Fibroblast of pulmonary artery (primary cell): ENCODE measurements at places on chromosomes 2 and 18.
A peak's percentile ranks its signal among the peaks of the same experiment; 100 is the strongest.

DNA sequence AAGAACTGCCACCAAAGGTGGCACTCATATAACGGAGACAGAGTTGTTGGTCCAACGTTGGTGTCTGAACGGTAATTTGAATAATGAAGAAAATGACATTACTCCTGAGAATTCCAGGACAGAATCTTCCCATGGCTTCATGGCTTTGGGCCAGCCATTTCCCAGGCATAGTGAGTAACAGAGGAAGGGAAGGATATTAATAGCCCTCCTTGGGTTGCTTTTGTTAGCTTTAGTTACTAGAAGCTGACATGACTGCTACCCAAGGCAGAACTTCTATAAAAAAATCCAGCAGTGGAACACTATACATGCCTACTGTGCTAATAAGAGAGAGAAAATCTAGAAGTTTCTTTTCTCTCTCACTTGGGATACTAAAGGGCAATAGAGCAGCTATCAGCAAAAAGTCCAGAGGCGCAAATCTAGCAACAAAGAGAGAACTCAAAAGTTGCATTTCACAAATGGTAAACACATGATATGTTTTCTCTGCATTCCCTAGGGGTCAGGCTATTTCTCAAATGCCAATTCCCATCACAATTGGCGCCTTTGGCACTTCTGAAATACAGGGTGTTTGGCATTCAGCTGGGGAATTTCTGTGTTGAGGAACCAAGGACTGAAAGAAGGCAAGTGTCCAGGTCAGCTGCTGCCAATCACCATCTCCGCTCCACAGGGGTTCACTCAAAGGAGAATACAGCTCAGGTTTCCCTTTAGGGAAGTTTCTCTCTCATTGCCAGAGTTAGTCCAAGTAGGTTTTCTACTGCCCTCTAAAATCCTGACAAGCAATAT, 160.8 kb upstream of the KYNU start:
- peak; percentile 50 for DNase-seq

GRCh38 chr2:235512699-235513053, 18.8 kb downstream of the AGAP1 start:
- DNase-seq, result no peak

GRCh38 chr2:73070643-73071359, 711 bp downstream of the SFXN5 start:
- no peak for DNase-seq

GRCh38 chr2:190540048-190540447, 5.5 kb upstream of the NEMP2 start:
- DNase-seq, result peak; percentile 15

DNA sequence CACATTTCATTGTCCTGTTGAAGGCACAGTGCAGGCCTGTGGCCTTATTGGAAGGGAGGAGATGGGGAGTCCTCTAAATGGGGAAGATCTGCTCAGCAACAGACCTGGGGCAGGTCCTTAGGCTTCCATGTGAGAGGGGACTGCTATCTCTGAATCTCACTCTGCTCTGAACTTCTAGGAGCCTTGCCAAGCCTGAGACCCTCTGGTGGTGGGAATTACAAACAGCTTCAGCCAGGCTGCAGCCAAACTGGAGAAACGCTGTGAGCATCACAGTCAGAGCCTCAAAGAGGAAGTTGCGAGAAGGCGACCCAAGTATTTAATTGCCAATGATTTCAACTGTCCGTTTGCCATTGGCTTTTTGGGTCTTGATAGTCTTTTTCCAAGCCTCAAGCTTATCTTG, 66.8 kb upstream of the MC2R start:
- no peak for DNase-seq

DNA sequence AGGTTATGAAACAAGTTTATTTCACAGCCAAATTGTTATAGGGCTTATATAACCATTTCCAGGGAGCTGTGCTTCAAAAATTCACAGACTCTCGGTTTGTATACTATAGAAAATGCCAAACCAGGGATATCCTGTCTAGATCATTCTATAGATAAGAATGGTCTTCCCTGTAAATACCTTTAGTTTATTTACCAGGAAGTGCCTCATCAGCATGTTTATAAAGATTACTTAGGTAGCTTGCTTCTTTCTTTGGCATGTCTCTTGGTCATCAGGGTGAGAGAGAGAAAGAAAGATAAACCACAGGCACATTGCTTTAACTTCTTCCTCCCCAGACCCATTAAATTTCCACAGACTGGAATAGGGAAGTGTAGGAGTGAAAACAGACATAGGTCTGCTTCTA, 439.4 kb downstream of the SPAG16 start:
- DNase-seq, result no peak

- DNase-seq, result no peak
Observed at GRCh38 chr2:68726608-68727367, 7.8 kb upstream of the ARHGAP25 start.

GRCh38 chr2:9473308-9473984, 905 bp upstream of the IAH1 start:
- no peak for DNase-seq

- no peak for DNase-seq
Observed at GRCh38 chr2:23124214-23124750, 260.7 kb upstream of the KLHL29 start.

DNA sequence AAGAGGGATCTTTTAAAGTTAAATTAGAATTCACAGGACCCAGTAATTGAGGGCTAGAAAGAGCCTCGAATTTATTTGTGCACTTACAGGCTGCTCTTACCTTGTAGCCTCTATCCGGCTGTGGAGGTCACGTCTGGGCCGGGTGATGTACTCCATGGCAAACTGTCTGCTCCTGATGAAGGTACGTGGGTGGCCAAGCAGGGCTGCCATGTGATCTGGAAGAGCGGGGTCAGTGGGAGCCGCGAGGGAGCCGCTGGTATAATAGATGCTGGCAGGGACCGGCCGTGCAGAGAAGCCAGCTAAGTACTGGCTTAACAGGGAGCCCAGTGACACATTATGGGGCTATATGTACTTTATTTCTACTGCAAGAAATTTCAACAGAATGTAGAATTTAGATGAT, 59.2 kb downstream of the ADI1 start:
- DNase-seq, result no peak

DNA sequence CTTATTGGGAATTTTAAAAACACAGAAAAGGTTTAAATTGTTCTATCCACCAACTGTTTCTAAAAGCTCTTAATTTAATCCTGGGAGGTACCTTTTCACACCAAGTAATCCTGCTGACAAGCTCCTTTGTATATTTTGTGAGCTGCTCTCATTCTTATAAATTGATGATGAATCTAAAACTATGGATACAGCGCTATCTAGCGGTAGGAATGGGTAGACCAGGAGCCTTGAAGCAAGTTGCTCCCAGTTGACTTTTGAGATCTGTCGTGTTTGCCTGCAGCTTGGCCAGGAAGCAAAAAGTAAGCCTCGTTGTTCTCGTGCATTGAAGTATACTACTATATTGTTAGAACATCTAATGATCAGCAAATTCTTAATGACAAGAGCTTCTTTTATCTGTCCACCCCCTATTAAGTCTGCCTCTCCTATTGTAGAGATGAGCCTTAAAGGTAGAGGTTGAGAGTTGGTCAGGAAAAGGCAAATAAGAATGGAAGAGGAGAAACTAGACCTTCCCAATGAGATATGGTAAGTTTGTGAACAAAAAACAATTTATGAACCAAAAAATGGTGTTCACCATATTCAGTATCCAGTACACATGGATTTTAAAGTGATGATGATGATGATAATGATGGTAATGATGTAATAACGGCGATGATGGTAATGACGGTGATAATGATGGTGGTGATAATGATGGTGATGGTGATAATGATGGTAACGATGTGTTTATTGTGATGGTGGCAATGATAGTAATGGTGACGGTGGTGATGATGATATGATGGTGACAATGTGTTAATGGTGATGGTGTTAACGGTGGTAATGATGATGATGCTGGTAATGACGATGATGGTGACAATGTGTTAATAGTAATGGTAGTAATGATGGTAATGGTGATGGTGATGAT, 212.1 kb upstream of the NCKAP5 start:
- DNase-seq, result peak; percentile 87

DNA sequence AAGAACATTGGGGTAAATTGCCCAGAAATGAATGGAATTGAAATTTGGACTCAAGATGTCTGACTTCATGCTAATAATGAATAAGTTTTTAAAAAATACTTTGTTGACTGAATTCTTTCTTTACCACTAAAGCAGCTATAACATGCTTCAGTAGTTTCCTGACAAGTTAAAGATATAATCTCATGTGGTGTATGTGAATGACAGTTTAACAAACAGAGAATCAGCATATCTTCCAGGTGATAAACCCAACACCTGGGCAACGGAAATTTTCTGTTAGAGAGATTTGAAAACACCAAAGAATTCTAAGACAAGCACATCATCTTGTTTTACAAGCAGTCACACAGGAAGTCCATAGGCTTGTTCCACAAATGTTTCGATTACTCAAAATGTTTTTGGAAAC, 372.6 kb upstream of the VRK2 start:
- no peak for DNase-seq

- no peak for DNase-seq
Observed at GRCh38 chr2:172437419-172438341, 10.3 kb downstream of the ITGA6 start.

GRCh38 chr18:25299426-25300300, 52.3 kb downstream of the ZNF521 start:
- peak; percentile 67 for DNase-seq

DNA sequence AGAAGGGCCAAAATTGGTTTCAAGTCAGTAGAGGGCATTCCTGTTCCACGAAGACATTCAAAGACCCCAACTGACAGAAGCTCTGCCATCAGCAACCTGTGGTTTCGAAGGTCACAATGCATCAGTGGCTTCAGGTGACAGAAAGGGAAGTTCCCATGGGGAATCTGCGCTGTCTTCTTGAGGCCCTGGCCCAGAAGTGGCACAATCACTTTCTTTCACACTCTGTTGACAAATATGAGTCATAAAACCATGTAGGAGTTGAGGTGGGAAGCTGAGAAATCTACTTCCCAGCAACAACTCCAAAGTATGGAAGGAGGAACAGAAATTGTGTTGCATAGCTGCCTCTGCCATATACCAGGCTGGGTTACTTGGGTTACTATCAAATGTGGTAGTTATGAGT, 621.1 kb upstream of the FANCL start:
- no peak for DNase-seq

- DNase-seq, result peak; percentile 76
Observed at GRCh38 chr2:30230497-30231211, 680 bp upstream of the LBH start.

GRCh38 chr2:152465541-152465940, 130.6 kb downstream of the FMNL2 start:
- no peak for DNase-seq

- no peak for DNase-seq
Observed at GRCh38 chr2:216004697-216005283, 8.6 kb downstream of the MREG start.

DNA sequence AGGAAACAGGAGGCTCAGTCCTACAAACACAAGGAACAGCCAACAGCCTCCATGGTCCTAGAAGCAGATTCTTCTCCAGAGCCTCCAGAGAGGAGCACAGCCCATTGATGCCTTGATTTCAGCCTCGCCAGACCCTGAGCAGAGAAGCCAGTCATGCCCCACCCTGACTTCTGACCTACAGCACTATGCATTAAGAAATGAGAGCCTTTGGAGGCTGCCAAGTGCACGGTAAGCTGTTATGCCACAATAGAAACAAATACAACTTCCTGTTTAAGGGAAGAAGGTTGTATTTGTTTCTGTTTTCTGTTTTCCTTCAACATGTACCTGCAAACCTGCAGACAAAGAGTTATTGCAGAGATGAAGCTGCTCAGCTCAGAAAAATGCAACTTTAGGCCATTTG, 181.3 kb upstream of the AGAP1 start:
- DNase-seq, result no peak

GRCh38 chr2:22842205-22842869, 542.6 kb upstream of the KLHL29 start:
- no peak for DNase-seq

DNA sequence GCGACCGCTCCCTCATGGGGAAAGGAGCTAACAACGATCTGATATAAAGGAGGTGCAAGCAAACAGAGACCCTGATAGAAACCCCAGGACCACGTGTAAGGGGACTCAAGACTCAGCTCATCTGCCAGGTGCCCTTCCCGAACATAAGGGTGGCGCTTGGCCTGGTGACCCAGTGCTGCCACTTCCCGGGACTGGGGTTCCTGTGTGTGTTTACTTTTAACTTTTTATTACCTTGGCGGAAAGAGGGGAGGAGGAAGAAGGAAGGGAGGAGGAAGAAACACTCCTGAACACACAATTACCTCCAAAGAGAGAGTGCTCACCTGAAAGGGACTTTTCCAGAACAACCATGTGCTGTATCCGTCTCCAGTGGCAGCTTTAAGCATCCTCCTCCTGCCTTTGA, 56.5 kb upstream of the EDAR start:
- no peak for DNase-seq

DNA sequence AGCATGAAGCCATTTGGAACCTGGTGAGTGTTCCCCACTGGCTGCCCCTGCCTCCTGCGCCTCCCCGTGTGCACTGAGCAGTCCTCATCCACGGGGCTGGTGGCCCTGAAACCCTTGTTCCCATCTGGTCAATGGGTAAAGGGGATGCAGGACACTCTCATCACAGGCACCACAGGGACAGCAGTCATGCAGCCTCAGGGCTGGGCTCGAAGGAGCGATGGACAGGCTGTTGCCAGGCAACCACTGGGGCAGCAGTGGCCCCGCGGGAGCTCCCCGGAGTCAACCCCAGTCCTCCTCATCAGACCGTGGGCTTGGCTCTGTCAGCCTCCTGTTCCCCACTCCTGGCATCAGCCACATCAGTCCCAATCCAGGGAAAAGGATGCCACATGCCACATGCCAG, 509.5 kb downstream of the EIPR1 start:
- DNase-seq, result no peak

- peak; percentile 97 for DNase-seq
Observed at GRCh38 chr2:203685081-203685621, 21.3 kb upstream of the CD28 start.

DNA sequence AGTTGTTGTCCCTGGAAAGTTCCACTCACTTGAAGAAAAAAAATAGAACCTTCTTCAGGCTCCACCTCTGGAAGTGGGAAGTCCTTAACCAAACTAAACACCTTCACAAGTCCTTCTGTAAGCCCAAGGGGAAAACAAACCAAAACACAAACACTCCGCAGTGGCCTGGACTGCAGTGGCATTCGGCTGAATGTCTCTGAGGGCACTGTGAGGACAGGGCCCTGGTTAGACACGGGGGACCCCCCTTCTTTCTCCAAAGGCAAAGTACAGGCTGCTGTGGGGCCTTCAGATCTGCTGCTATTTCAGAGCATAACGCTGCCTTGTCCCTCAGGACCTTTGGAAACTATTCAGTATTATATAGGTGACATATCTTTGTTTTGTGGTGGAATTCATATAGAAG, 28.1 kb downstream of the FOSL2 start:
- no peak for DNase-seq

DNA sequence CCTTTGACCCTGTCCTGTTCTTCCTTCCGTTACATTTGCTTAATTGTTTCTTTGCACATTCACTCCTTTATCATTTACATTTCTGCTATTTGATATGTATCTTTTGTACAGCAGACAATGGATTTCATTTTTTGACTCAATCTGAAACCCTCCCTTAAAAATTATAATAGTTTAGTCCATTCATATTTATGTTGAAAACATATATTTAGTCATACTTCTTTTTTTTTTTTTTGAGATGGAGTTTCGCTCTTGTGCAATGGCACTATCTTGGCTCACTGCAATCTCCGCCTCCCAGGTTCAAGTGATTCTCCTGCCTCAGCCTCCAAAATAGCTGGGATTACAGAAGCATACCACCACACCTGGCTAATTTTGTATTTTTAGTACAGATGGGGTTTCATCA, 95.3 kb upstream of the TGFA start:
- DNase-seq, result no peak
